Endodermal cell (in vitro differentiated cells): ENCODE measurements at places on chromosomes 2 and 18.
A peak's percentile ranks its signal among the peaks of the same experiment; 100 is the strongest.

DNA sequence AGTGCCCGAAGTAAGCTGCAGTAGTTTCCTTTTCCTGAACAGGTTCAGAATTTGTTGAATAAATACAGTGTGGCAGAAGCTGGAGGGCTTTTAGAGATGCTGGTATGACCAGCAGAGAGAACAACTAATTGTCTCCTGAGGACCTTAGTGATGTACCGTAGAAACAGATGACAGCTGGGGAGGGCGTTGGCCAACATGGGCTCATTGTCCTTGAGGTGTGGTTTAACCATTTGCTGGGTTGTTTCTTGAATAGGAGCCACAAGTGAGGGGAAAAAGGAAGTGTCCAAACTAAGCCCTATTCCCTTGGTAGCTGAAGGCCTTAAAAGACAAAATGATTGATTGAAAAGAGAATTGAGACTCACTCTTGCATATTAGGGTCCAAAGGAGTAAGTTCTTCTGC lies 11.7 kb upstream of the FAM228A start:
- H3K27ac ChIP-seq, result no peak overlapping the region
- no peaks in the 10 kb centered on the region for H3K36me3 ChIP-seq
- DNase-seq, result no peak
- no peaks in the 10 kb centered on the region for H3K4me1 ChIP-seq
- no peak overlapping the region for H3K4me3 ChIP-seq
- peaks cover 10% of the 10 kb centered on the region for H3K27me3 ChIP-seq

DNA sequence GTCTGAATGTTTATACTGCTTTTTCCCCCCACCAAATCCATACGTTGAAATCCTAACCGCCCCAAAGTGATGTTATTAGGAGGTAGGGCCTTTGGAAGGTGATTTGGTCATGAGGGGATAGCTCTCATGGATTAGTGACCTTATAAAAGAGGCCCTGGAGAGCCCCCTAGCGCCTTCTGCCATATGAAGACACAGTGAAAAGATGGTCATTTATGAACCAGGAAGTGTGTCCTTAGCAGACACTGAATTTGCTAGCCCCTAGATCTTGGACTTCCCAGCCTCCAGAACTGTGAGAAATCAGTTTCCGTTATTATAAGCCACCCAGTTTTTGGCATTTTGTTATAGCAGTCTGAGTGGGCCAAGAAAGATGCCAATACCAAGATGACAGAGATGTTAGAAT lies 7.2 kb upstream of the TSN start:
- no peak overlapping the region for H3K4me3 ChIP-seq
- peaks cover 3% of the 10 kb centered on the region for H3K4me1 ChIP-seq
- DNase-seq, result peak; percentile 71
- H3K27me3 ChIP-seq, result no peaks in the 10 kb centered on the region
- no peak overlapping the region for H3K27ac ChIP-seq

GRCh38 chr18:32315881-32316280 lies 126.0 kb downstream of the MEP1B start:
- H3K27me3 ChIP-seq, result no peaks in the 10 kb centered on the region
- H3K27ac ChIP-seq, result no peak overlapping the region
- no peaks in the 10 kb centered on the region for H3K36me3 ChIP-seq
- DNase-seq, result no peak

DNA sequence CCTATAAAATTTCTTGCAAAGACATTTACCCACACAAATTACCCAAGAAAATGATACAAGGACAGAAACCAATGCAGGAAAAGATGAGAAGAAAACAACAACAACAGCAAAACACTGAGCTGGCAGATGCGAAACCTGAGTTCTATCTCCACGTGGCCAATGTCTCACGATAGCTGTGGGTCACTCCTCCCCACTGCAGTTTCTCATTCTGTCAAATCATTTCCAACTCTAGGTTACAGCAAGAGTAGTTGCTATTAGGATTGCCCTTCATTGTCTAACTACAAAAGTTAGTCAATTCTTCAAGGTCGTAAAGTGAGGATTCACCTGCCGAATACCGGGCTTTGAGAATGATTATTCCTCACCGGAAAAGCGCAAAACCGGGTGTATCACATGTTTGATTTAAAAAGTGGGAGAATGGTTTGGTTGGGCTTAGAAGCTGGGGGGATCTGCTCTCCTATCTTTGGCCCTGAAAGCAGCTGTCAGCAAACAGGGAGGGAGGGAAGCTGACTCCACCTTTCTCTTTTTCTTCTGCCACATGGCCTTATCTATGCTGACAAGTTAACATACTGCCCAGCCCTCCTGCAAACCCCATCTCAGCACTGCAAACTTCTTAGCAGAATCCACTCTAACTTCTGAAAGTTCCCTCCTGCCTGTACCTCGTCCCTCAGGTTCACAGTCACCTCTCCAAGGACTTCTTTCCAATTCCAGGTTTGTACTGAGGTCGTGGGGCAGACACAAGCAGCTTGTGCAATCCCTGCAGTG lies 473.0 kb downstream of the SOX11 start:
- no peaks in the 10 kb centered on the region for H3K4me1 ChIP-seq
- no peaks in the 10 kb centered on the region for H3K27me3 ChIP-seq
- no peak for DNase-seq

DNA sequence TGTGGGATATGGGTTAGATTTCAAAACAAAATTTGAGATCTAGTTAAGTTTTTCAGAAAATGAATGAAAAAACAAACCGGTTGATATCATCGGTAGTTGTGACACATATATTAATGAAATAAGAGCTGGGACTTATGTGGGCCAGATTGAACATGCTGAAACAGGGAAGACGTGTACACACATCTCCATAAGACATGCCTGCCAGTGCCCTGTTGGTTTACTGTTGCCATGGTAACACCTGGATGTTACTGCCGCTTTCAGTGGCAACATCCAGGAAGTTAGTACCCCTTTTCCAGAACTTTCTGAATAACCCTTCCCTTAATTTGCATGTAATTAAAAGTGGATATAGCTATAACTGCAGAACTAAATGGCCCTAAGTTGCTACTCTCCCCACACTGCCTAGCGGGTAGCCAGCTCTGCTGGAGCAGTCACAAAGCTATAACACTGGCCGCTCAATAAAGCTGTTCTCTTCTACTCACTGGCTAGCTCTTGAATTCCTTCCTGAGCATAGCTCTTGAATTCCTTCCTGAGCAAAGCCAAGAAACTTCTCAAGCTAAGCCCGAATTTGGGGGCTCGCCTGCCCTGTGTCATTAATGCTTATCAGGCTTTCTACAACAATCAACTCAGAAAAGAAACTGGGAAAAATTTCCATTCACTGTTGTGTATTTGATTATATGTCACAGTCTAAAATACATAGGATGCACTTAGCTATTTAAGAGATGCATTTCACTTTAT lies 776.3 kb upstream of the CDH7 start:
- no peak overlapping the region for H3K27ac ChIP-seq
- H3K4me3 ChIP-seq, result no peak overlapping the region
- DNase-seq, result no peak
- H3K27me3 ChIP-seq, result no peaks in the 10 kb centered on the region

GRCh38 chr2:41947701-41948396 lies 100.0 kb upstream of the PKDCC start:
- no peak overlapping the region for H3K27ac ChIP-seq
- DNase-seq, result peak; percentile 87
- H3K27me3 ChIP-seq, result peaks cover 20% of the 10 kb centered on the region
- H3K4me3 ChIP-seq, result peak overlapping the region; percentile 71

DNA sequence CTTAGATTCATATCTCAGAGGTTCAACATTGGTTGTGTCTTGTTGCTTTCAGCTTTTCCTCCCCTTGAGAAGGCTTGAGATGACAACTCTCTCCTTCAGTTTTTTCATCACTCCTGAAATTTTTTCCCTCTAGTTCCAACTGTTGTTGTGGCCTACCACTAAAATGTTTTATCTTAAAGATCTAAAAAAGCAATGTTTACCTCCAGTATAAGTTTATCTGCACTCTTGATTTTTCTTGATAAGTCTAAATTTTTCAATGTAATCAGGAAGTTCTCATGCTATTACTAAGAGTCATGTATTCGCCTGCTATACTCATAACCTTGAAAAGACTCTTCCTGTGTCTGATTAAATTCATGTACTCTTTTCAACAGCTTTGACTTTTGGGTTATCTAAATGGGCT lies 366.3 kb upstream of the TFPI start:
- no peaks in the 10 kb centered on the region for H3K4me1 ChIP-seq
- no peaks in the 10 kb centered on the region for H3K27me3 ChIP-seq
- no peak overlapping the region for H3K4me3 ChIP-seq
- H3K36me3 ChIP-seq, result no peaks in the 10 kb centered on the region
- no peak overlapping the region for H3K27ac ChIP-seq
